ENCODE measurements at places on chromosomes 16 and 17.

- DNase-seq = no peak
Measured at GRCh38 chr17:16927641-16928321, 44.1 kb downstream of the TNFRSF13B start.

GRCh38 chr16:31754998-31755615 lies 118.5 kb upstream of the ZNF267 start:
- DNase-seq = no peak

DNA sequence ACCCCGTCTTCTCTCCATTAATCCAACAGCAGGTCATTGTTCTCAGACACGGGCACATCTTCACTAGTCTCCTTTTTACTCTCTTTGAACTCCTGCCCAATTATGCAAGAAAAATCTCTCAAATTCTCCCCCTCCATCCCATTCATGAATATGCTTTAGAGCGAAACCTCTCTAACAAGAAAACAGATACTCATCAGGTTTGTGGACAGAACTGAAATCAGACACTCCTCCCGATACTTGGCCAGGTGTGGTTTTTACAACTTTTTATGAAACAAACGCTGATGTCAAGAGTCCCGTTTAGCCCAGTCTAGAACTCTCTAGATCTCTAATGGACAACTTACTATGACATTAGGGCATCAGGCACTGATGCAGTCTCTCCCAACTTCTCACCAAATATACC lies 40.9 kb downstream of the PIK3R5 start:
- DNase-seq = no peak

GRCh38 chr16:66926171-66926947 lies 1.0 kb upstream of the RRAD start:
- DNase-seq = no peak

DNA sequence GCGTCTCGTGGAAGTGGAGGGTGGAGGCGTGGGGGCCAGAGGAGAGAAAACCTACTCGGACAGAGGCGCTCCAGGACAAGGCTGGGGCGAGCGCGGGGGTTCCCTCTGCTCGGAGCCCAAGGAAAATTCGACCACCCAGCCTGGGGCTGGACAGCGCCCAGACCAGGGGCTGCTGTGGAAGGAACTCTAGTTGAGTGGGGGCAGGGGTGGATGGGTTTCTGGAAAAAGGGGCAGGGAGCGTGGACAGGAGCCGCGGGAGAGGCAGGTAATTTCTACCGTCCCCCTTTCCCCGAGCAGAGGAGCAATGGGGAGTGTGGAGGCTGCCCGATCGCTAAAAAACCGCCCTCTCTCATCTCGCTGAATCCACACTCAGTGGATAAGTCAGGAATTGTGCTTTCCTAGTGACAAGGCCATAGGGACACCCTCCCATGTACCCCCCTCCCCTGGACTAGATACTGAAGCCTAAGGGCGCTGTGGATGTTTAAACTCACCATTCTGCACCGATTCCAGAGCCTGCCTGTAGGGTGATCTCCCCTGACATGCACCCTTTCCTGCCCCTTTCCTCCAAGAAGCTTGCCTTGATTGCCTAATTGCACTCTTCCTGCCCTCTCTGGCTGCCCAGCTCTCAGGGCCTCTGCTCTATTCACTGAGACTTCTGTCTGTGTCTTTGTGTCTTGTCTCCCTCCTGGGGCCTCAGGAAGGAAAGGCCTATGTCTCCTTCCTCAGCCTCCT lies 90.7 kb upstream of the TMEM97 start:
- no peak for DNase-seq

DNA sequence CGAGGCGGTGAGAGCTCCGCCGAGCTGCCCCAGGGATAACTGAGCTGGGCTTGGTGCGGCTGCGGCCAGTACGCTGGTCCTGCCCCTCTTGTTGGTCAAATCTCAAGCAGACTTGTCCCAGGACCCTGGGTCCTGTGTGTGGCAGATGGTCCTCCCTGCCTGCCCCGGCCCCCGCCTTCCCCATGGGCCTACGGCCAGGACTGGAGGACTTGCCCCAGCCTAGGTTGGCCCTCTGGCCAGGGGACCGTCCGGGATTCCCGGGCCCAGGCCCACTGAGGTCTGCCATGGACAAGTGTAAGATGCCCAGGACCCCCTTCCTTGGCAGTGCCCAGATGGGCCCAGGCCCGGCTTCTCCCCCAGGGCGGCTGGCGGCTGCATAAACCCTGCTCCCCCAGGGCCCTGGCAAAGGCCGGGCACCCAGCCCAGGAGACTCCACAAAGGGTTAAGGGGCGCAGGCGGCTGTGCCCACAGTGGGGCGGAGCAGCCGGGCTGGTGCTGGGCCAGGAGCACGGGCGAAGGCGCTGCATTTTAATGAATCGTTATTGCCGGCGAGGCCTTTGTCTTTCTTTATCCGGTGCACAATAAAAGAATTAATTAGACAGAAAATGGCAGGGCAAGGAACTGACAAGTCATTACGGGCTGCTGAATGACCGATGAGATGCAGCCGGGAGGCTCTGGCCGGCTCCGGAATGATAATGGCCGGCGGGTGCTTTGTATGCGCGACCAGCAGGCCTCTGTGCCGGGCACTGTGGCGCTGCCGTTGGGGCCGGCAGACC lies 9.1 kb downstream of the SOX8 start:
- DNase-seq = no peak

- DNase-seq = no peak
Measured at GRCh38 chr17:36593656-36594316, 2.1 kb downstream of the DHRS11 start.

DNA sequence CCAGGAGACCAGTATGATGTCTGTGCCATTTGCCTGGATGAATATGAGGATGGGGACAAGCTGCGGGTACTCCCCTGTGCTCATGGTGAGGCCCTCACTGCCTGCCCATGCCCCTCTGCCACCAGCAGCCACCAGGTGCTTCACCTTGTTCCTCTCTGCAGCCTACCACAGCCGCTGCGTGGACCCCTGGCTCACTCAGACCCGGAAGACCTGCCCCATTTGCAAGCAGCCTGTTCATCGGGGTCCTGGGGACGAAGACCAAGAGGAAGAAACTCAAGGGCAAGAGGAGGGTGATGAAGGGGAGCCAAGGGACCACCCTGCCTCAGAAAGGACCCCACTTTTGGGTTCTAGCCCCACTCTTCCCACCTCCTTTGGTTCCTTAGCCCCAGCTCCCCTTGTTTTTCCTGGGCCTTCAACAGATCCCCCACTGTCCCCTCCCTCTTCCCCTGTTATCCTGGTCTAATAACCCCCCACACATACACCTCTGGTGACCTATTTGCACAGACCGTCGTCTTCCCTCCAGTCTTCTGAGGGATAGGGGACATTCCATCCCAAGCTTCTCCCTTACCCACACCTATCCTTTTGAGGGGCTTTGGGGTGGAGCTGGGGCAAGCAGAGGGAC lies 3.7 kb downstream of the PFN1 start:
- no peak for DNase-seq

DNA sequence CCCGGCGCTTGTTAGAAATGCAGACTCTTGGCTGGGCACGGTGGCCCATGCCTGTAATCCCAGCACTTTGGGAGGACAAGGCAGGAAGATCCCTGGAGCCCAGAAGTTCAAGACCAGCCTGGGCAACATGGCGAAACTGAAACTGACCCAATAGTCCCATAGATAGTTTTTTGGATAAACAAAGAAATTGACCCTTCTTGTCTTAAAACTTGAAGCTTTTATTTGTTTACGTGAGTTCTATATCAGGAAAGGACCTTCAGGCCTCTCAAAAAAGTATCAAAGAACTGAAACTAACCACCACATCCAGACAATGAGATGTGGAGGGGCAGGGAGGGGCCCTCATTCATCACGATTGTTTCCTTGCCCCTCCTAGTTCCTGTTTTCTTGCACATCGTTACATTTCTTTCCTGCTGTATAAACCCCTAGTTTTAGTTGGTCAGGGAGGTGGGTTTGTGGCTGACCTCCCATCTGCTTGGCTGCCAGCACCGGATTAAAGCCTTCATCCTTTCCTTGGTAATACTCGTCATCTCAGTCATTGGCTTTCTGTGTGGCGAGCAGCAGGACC lies 29.9 kb upstream of the PRM1 start:
- no peak for DNase-seq

DNA sequence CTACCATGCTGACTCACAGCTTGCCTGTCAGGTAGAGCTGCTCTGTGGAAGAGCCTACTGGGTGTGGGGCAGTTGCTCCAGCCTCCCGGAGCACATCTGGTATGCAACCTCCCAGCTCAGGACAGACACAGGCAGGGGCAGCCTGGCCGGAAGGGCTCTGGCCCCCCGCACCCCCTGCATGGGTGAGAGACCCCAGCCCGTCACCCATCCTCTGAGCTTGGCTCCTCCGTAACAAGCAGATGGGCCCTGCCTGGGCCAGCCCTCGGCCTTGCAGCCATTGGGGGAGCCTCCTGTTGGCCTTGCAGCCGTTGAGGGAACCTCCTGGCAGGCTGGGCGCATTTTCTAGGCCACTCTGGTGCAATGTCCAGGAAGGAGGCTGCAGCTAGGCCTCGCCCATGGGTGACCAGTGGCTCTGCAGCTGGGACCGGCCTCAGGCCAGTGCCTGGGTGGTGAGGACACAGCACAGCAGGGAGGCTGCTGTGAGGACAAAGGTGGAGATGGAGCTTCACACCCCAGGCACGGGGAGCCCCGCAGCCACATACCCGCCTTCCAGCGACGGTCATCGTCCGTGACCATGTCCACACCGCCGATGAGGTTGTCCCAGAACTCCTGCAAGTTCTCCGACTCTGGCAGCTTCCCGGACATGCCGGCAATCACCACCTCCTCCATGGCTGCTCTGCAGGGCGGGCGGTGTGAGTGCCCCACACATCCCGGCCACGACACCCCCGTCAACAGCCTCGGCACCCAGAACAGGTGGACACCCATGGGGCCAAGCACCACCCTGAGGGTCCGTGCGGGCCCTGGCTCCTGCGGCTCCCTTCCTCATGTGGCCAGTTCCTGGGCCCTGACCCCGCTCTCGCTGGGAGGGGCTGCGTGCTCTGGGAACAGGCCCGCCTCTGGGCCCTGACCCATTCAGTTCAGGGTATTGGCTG lies 2.0 kb downstream of the FASN start:
- no peak for DNase-seq

GRCh38 chr17:14427900-14428647 lies 127.2 kb downstream of the HS3ST3B1 start:
- DNase-seq = no peak

DNA sequence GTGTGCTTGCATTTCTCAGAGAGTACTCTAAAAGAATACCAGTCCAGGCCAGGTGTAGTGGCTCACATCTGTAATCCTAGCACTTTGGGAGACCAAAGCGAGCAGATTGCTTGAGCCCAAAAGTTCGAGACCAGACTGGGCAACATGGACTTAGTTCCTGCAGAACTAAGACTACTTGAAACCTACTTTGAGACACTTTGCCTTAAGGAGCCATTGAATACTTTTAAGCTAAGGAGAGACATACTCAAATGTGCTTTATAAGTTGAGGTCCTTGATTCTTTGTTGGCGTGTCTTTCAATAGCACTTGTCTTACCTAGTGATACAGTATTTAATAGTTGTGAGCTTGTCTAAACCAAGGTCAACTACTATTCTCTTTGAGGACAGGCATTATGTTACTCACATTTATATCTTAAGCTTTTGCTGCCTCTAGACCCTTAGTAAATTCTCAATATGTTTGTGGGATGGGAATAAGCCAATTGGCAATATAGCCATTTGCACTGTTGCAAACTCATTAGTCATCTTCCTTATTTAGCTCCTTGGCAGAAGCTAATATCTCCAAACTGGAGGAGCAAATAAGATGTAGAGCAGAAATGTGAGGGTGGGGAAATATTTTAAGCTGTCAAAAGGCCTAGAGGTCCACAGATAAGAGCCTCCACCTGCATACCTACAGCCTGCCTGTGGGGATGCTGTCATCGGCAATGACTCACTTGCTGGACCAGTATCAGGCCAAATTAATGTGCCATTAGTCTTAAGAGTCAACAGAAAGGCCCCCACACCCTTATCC lies 16.3 kb downstream of the SCPEP1 start:
- no peak for DNase-seq

- no peak for DNase-seq
Measured at GRCh38 chr17:83181991-83182619, 102.7 kb downstream of the METRNL start.

DNA sequence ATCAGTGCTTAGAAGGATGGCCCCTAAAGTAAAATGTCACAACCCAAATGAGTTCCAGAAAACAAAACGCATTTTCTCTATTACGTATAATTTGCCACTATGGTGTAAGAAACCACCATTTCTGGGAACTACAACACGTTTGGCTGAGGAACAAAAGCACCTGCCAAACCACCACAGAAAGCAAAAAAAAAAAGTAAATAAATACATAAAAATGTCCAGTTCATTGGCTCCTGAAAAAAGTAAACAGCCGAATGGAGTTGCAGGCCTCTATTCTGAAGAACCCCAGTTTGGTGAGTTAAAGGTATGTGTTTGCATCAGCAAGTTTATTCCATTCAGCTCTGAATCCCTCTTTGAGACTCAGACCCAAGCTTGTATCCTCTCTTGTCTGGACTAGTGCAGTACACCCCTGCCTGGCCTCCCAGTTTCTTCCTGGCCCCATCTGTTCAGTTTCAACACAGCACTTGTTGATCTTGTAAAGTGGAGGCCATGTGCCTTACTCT lies 36.9 kb downstream of the ERN1 start:
- no peak for DNase-seq
